ENCODE measurements at places on chromosomes 11 and 22.

DNA sequence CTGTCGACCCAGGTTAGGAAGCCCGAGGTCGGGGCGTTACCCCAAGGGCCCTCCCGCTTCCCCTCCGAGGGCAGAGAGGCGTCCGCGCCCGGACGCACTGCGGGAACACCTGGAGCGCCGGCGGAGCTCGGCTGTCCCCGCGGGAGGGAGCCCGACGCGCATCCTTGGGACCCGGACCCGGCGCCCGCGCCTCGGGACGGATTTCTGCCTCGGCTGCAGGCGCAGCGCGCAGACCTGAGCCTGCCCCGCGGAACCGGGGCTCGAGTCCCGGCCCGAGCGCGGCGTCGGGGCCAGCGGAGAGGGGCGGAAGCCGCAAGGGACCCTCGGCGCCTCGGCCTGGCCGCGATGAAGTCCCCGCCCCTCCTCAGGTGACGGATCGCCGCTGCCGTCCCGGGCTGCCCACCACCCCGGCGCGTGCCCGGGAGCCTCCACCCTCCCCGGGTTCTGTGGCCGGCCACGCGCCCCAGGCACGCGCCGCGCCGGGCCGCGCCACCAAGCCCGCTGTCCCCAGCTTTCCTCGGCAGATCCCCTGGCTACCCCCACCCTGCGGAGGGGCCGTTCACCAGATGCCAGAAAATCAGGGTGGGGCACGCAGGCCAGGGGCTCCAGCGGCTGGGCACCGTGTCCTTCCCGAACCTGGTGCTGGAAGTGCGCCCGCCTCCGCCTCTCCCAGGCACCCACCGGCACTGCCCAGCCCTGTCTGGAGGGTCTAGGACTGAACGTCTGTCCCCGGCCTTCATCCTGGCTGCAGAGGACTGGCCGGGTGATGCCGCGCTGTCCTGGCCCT, 410 bp downstream of the GLB1L3 start:
- DNase-seq = peak; percentile 50

DNA sequence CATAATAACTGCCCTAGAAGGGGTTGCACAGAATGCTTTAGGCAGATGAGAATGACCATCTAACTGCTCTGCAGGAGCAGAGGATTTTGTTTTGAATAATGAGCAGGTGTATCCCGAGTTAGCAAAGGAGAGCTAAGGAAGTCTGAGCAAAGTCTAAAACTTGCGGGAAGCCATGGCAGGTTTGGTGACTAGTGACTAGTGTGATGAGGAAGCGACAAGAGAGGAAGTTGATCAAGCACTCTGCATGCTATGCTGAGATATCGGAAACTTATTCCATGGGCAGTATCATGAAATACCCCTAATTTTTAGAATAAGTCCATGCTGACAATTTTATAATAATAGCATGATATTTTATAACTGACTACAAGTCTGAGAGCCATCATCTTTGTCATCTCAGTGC, 12.9 kb downstream of the OLFML1 start:
- no peak for DNase-seq

- no peak for DNase-seq
These were observed 2.5 kb downstream of the KCNJ4 start for GRCh38 chr22:38452373-38453065.

- no peak for DNase-seq
These were observed 208.1 kb downstream of the DBX1 start for GRCh38 chr11:19952116-19952605.

GRCh38 chr11:17314232-17314547, 37.4 kb upstream of the NCR3LG1 start:
- no peak for DNase-seq

DNA sequence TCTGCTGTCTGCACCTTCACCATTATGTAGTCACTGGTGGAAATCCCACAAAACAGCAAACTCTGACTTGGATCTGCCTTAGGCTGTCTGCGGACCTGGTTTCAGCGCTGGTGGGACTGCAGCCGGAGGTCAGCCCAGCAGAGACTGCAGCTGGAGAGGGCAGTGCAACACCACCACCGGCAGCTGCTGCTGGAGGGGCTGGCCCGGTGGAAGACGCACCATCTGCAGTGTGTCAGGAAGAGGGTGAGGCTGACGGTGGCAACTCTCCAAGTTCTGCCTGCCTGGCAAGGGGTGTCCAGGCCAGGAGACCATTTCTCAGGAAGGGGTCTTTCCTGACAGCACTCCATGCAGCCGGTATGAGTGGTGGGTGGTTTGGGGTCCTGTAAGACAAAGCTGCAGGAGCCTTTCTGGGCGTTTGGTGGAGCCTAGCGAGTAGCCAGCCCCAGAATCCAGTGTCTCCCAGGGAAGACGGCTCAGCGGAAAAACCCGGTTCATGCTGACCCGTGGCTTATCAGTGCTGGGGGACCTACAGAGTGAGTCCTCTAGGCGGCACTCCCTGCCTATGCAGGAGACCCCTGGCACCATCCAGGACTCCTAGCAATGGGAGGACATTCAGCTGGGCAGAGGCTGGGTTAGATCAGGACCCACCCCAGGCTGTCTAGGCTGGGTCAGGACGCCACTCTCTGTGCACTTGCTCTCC, 50.8 kb downstream of the PISD start:
- DNase-seq = no peak

- no peak for DNase-seq
These were observed 4.4 kb downstream of the EFEMP2 start for GRCh38 chr11:65868076-65868667.
